Lung (tissue), 17 donors: ENCODE measurements at places on chromosomes 3 and 15. TPM values are rescaled to one million over a fixed set of nuclear protein-coding genes. Genes with fewer than 3 reads are reported as not detected.
A peak's percentile ranks its signal among the peaks of the same experiment; 100 is the strongest.

DNA sequence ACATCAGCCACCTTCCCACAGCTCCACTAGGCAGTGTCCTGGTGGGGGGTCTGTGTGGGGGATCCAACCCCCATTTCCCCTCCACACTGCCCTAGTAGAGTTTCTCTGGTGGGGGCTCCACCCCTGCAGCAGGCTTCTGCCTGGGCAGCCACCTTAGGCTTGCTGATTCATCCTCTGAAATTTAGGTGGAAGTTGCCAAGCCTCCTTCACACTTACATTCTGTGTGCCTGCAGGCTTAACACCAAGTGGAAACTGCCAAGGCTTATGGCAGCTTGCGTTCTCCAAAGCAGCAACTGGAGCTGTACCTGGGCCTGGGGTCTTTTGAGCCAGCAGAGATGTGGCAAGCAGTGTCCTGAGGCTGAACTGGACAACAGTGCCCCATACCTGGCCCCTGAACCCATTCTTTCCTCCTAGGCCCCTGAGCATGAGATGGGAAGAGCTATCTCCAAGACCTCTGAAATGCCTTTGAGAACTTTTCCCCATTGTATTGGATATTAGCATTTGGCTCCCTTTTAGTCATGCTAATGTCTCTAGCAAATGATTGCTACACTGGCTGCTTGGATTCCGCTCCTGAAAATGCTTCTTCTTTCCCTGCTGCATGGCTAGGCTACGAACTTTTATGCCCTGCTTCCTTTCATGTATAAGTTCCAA lies 32.5 kb downstream of the CPN2 start:
- DNase-seq: no peak

- peak; percentile 59 for DNase-seq
Measured at GRCh38 chr15:77631745-77632533, 773 bp downstream of the LINGO1 start.

DNA sequence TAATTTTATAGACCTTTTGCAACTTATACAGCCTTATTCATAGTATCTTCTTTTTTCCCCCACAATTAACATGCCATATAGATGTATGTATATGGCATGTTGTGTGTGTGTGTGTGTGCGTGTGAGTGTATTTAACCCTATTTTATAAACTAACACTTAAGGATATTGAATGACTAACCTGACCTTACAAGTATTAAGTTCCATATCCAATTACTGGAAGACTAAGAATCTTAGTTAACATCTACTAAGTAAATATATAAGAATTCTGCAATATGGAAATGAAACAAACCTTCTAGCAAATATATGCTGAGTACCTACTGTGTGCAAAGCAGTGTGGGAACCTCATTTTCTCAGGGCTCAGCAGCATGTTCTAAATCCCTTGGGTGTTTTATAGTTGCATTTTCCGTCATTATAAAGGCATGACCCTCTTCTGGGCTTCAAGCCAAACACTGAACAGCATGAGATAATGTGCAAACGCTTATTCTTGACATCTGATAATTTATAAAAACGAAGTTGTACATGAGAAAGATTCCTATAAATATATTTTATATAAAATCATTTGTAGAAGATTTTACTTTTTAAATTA lies 105.5 kb downstream of the NLGN1 start:
- DNase-seq: peak; percentile 92

GRCh38 chr3:139532976-139533375 lies 6.6 kb downstream of the RBP1 start:
- peak; percentile 79 for DNase-seq

Gene GOLGA8O
- 3.2 TPM for total RNA-seq

Gene ALAS1
- total RNA-seq: 38.7 TPM

Gene LINGO1
- total RNA-seq: 5.1 TPM

Gene TJP1
- total RNA-seq: 211 TPM
